NCI-H446 (cell line): ENCODE measurements at places on chromosomes 5 and 9.

DNA sequence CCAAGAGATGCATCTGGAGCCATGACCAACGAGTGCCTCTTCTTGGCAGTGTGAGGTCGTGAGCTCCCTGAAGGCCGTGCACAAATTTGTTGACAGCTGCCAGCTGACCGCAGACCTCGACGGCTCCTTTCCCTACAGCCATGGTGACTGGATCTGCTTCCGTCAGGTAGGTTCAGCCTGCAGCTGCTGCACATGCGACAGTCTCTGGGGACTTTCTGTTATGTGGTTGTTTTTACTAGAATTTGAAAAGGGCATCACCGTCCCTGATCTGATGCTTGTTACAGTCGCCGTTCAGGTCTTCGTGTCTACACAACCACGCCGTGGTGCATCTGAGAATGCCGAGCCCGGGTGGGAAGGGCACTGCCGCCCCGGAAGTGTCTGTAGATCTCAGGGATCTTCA lies 36.5 kb upstream of the LRRC14B start:
- no peak for DNase-seq

GRCh38 chr5:132176987-132177386 lies 50.7 kb downstream of the P4HA2 start:
- no peak for DNase-seq

DNA sequence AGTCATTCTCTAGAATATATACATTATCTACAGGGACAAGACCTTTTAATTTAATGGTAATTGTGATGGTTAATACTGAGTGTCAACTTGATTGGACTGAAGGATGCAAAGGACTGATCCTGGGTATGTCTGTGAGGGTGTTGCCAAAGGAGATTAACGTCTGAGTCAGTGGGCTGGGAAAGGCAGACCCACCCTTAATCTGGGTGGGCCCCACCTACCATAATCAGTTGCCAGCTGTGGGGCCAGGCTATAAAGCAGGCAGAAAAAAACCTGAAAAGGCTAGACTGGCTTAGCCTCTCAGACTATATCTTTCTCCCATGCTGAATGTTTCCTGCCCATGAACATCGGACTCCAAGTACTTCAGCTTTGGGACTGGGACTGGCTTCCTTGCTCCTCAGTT lies 112.2 kb upstream of the SMC2 start:
- no peak for DNase-seq

- no peak for DNase-seq
Measured at GRCh38 chr5:103433211-103433610, 129.4 kb downstream of the NUDT12 start.

DNA sequence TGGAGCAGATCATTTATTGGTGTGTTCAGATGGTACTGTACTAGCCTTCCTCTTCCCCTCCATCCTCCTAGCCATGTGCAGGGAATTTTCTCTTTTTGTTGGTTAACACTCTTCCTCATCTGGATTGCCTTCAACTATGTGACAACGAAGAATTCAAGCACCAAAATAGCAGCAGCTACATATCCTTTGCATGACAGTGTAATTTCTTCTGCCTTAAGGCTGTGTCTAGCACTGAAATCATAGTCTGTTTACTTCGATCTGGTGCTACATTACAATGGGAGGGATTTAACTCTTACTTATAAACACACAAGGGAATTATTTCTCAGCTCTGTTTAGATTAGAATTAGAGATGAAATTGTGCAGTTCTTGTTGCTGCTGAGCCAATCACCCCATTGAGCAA lies 260.4 kb downstream of the ARL15 start:
- no peak for DNase-seq

GRCh38 chr5:165185716-165186115 lies 1680.3 kb downstream of the MAT2B start:
- DNase-seq: no peak

- no peak for DNase-seq
Measured at GRCh38 chr5:128121651-128122050, 38.1 kb downstream of the SLC12A2 start.

- DNase-seq: no peak
Measured at GRCh38 chr9:5870691-5871090, 20.0 kb upstream of the MLANA start.

DNA sequence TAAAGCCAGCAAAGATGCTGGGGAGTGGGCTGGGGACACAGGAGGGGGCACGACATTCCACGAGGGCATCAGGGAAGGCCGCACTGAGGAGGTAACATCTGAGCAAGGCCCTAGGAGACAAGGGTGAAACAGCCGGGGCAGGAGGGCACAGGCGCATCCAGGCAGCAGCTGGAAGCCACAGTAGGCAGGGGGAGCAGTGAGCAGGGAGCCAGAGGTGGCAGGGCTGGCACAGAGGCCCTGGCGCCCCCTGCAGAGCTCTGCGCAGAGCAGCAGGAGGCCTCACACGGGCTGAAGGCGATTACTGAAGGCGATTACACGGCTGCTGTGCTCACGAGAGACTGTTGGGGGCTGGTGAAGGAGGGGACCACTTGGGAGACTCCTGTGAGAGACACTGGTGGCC lies 15.4 kb downstream of the LMAN2 start:
- no peak for DNase-seq

- no peak for DNase-seq
Measured at GRCh38 chr9:126546036-126546435, 67.7 kb upstream of the LMX1B start.

DNA sequence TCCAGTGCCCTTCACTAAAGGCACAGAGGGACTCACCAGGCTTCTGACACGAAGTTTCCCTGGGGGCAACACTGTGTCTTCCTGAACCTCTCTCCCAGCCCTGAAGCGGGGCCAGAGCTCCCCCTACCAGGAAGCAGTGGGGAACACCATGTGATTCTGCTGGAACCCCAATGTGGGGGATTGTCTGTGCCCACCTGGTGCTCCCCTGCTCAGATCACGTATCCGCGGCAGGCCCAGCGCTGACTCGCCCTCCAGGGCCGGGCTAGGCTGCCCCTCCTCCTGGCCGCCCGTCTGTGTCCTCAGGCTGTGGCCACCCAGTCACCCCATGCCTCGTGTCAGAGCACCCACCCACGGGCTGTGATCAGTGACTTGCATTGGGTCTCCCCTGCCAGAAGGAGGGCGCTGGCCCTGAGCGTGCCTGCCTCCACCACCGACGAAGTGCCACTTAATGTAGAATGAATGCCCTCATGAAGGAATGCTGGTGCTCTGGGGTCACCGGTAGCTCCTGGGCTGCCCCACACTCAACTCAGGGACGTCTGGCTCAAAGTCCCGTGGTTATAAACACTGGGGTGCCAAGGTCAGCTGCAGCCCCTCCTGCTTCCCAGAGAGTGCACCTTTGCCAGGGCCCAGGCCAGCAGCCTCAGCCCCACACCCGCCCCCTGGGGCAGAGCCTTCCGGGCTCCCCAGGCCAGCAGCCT lies 22.1 kb downstream of the SARDH start:
- DNase-seq: no peak

- DNase-seq: no peak
Measured at GRCh38 chr9:127162864-127163365, 40.5 kb upstream of the ANGPTL2 start.

DNA sequence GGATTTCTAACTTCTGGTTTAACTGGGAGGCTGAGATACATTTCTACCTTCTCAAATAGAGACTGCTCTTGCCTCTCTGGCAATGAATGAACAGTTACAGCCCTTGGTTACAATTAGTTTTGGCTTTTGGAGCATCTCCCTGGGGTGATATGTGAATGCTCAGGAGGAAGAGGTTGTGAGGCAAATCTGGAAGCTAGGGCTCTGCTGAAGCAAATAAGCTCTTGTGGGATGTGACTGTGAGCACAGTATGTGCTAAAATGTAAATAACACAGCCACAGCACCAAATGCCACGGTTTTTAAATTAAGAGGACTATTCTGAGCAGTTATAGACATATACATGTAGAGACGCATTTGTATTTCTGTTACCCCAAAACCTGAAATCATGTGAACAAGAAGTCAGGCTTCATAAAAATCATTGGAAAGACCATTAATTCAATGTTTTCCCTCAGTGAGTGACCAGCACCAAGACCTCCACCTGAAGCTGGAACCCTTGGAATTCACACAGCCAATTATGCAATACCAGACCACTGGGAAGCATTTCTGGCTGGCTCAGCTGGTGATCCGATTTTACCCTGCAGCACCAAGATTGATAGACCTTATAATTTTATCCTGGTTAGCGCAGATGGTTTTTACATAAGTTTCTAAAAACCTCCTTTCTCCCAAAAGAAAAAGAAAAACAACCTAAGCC lies 3.0 kb upstream of the SLC44A1 start:
- DNase-seq: no peak

GRCh38 chr5:113437111-113437510 lies 2.3 kb upstream of the TSSK1B start:
- DNase-seq: no peak

GRCh38 chr9:88734527-88734926 lies 199.5 kb downstream of the NXNL2 start:
- no peak for DNase-seq

GRCh38 chr5:57117596-57117995 lies 56.3 kb upstream of the GPBP1 start:
- no peak for DNase-seq

DNA sequence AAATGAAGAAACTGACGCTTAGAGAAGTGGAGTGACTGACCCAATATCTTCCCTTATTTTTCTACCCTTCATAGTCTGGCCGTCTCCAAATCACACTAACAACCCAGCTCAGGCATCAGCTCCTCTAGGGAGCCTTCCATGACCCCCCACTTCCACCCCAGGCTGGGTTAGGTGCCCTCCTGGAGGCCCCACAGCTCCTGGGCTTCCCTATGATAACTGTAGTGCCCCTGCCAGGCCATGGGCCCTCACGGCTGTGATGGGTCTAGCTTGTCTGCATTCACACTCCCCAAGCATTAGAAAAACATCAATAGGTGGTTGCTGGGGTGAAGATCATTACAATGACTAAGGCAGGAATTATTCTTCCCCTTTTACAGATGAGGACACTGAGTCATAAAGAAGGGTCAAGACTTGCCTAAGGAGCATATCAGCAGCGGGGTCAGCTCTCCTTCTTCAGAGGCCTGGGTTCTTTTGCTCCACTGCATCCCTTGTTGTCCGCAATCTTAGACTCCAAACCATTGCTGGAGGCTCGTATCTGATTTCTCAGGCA lies 7.3 kb downstream of the CORO2A start:
- DNase-seq: no peak

GRCh38 chr5:37554938-37555337 lies 175.8 kb downstream of the WDR70 start:
- no peak for DNase-seq

DNA sequence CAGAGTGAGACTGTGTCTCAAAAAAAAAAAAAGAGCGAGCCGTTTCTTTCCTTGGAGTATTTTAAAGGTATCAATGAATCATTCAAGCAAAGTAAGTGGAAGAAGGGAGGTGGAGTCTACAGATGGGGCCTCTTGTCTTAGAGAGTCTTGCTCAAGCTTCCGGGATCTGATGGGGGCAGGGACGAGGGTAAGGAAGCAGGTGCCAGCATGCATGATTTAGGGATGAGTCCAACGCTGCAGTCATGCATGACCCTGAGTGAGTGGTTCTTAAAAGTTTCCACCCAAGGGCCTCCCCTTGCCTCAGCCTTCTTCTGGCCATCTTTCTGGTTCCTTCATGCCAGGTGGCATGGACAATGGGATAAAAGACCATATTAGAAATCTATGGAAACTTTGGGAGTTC lies 79.6 kb downstream of the MYO10 start:
- no peak for DNase-seq

DNA sequence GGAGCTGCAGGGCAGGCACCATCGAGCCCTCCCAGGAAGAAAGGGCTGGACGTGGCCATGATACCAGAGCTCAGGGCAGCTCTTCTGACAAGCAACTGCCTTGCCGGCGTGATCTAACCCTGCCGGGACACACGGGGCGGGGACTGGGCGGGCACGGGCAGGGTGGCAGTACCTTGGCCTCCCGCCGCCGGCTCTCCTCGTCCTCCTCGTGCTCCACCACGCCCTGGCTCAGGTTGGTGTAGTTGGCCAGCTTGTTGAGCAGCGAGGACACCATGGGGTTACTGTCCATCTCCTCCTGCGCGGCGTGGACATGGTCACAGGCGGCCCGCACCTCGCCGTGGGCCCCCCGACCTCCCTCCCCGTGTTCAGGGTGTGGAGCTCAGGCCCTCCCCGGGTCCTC lies 18.5 kb downstream of the SLC12A7 start:
- no peak for DNase-seq

DNA sequence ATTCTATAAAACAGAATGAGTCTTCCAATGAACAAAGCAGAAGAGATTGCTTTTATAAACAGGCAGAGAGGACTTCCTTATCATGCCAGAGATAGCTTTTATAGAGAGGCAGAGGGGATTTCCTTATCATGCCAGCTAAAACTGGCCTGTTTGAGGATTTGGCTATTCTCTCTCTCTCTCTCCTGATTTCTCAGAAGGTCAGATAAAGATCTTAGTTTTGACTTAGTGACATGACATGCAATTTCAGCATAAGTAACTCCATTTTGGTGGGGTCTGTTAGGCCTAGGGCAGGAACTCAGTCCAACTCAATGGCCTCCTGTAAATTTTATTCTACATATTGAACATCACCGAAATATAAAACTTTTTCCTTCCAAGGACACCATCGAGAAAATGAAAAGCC lies 31.5 kb upstream of the DENND4C start:
- DNase-seq: no peak

GRCh38 chr5:123132316-123132715 lies 43.3 kb downstream of the PRDM6 start:
- peak; percentile 5 for DNase-seq

GRCh38 chr5:4372481-4372880 lies 767.6 kb upstream of the ADAMTS16 start:
- no peak for DNase-seq

- no peak for DNase-seq
Measured at GRCh38 chr5:66281294-66281693, 137.2 kb downstream of the SREK1 start.

GRCh38 chr9:86122311-86122710 lies 23.0 kb upstream of the GOLM1 start:
- no peak for DNase-seq

DNA sequence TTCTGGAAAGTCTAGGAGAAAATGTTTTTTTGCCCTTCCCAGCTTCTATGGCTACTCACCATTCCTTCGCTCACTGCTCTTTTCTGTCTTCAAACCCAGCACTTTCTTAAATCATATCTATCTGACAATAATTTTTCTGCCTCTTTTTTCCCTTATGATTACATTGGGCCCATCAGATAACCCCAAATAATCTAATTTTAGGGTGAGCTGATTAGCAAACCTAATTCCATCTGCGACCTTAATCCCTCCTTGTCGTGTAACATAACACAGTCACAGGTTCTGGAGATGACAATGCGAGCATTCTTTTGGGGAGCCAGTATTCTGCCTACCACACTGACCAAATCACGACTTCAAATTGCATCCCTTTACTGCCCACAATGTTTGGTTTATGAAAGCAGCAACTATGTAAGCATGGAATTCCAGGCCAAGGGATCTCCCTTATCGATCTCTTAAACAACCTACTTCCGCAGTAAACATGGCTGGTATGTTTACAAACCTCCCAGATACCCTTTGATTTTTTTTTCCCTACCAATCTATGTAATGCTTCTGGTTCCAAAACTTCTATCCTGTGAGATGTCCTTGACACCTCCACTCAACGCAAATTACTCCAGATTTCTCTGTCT lies 2122.2 kb downstream of the MAT2B start:
- DNase-seq: no peak

- DNase-seq: no peak
Measured at GRCh38 chr5:132543472-132544201, at the start of gene IL5. TSS of gene IL5 (minus strand) at chr5:132543522. CDS start at chr5:132543478, 44 bp downstream.
